ENCODE measurements at places on chromosomes 12 and 14. TPM values are rescaled to one million over a fixed set of nuclear protein-coding genes. Genes with fewer than 3 reads are reported as not detected.

The CEP83 gene
- total RNA-seq: 42.4 TPM

The LYZ gene
- 214 TPM for total RNA-seq

The TROAP gene
- total RNA-seq: 0.37 TPM

The SUPT16H gene
- 55.1 TPM for total RNA-seq

The SLC6A15 gene
- not detected for total RNA-seq

The OR11H6 gene
- total RNA-seq: not detected

The SLCO1C1 gene
- total RNA-seq: 2.5 TPM

GRCh38 chr12:70351076-70351475 lies 15.0 kb upstream of the KCNMB4 start:
- DNase-seq: no peak

GRCh38 chr14:36665887-36666415 lies 4.3 kb downstream of the PAX9 start:
- no peak for DNase-seq

GRCh38 chr12:101110866-101111265 lies 99.2 kb downstream of the SLC5A8 start:
- no peak for DNase-seq

DNA sequence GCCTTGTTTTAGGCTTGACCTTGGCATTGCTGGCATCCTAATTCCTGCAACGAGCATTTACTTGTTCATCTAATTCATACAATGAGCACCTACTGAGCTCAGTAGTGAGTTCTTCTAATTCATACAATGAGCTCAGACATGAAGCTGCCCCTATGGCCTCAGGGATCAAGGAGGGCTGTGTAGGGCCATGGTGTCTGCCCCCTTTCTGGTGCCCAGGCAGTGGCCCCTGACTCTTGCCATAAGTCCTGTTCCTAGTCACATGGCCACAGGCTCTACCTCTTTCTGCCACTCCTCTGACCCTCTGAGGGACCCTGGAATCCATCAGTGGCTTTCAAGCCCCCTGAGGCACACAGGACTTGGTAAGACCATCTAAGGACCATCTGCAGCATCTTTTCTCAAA lies 148.8 kb downstream of the ZFP36L1 start:
- no peak for DNase-seq

DNA sequence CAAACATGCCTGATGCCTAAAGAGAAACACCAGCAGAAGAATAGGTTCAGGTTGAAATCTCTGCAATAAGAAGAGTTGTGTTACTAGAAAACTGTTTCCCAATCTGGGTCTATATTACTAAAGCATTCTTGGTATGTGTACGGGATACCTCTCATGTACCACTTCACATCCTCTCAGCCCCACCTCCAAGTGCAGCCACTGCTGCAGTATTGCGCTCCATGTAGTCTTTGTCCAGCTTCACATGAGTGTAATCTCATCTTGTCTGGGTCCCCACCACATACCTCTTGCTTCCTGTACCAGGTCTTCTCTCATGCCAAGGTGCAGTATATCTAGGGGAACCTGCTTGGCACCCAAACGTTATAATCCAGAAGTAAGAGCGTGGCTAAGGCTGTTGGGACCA lies 187.5 kb upstream of the EEA1 start:
- no peak for DNase-seq

DNA sequence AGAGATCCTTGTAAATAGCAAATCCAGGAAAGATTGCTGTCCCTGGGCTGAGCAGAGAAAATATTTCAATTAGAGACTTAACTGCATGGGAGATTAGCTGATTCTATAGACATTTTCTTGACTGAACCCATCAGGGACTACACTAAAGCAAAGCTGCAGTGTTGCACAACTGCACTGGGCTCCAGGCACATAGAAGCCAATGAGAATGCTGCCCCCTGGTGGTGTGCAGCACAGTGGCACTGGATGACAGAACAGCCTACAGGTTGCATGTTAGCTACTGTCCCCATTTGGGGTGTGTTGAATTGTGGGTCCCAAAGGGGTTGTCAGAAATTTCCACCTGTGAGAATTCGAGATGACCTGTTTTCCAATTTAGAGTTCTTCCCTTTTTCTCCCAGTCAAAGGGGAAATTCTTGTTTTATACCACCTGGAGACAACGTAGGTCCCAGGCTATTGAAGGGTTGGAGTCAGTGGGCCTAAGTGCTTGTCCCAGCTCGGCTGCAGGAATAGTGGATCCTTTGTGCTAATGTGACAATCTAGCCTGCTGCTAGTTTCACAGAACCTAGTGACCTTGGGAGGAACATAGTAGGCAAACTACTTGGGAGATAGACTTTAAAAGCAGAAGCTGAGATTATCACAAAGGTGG lies 114.7 kb downstream of the SLC8A3 start:
- peak; percentile 38 for DNase-seq

DNA sequence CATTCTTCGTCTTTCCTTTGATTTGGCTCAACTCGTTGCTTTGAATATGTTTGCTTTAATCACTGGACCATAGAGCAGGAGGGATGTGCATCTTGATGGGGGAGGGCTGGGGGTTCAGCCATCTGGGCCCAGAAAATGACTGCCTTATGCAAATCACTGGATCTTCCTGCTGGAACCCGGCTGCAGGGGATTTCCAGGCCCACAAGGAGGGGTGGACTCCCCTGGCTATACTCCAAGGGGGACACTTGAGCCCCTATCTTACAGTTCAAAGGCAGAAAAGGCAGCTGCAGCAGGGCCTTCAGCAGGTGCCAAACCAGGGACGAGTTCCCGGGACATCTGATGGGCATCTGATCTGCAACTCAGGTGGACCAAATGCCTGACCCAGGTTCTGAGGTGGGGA lies 122.5 kb downstream of the DICER1 start:
- DNase-seq: no peak
